RPMI7951 (cell line): ENCODE measurements at places on chromosomes 16 and 17.

- peak; percentile 79 for DNase-seq
Measured at GRCh38 chr17:69175625-69176456, 34.1 kb upstream of the ABCA6 start.

GRCh38 chr16:79806757-79807156, 206.2 kb upstream of the MAF start:
- no peak for DNase-seq

DNA sequence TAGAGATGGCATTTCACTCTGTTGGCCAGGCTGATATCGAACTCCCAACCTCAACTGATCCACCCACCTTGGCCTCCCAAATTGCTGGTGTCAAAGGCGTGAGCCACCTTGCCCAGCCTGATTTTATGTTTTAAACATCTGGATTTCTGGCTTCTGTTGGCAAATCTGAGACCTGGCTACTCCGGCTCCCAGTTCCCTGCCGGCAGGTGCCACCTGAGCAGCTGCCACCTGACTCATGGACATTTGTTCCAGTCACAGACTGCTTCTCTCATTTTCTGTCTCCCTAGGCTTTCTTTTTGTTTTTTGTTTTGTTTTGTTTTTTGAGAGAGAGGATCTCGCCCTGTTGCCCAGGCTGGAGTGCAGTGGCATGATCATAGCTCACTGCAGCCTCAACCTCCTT, 9.6 kb downstream of the PMM2 start:
- no peak for DNase-seq

- DNase-seq, result no peak
Measured at GRCh38 chr17:27616414-27616813, 14.6 kb upstream of the LGALS9 start.

DNA sequence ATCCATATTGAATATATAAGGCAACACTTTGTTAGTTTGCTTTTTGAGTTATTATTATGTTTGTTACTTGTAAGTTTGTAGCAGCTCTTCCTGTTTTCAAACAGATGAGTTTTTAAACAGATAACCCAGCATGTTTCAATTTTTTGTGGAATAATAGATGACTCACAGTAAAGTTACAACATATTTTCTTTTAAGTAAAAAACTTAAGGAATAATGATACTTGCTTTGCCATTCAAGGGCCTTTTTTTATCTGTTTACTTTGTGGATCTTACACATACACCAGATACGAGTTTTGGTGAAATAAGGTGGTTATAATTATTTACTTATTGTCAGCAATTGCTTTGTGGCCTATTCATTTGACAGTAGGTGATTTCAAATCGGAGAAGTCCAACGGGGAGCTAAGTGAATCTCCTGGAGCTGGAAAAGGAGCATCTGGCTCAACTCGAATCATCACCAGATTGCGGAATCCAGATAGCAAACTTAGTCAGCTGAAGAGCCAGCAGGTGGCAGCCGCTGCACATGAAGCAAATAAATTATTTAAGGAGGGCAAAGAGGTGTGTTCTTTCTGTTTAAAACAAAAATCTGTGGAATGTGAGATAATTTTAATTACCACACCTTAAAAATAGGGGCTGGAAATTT, 66.3 kb downstream of the BPTF start:
- peak; percentile 9 for DNase-seq

GRCh38 chr17:80287038-80287437, 26.4 kb downstream of the RNF213 start:
- no peak for DNase-seq

GRCh38 chr16:27401768-27402568, at the start of gene IL21R:
IL21R (plus strand) TSS chr16:27402174; CDS start chr16:27430072, 27,898 bp downstream.
- peak; percentile 79 for DNase-seq

DNA sequence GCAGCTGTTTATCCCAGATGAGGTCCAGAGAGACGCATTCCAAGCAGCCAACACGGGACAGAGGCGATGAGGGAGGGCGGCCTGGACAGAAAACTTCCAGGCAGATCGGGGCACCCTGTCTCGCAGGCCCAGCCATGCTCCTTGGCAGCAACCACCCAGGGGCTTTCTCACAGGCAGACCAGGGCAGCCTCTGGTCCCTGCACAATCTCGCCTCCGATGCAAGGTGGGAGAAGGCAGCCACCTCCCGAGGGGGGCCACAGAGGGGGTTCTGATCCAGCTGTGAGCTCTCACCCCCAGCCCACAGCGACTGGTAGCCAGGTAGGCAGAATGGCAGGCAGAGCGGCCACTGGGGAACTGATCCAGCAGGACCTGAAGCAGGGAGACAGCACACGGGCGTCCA, 48.7 kb downstream of the LMF1 start:
- DNase-seq, result no peak

DNA sequence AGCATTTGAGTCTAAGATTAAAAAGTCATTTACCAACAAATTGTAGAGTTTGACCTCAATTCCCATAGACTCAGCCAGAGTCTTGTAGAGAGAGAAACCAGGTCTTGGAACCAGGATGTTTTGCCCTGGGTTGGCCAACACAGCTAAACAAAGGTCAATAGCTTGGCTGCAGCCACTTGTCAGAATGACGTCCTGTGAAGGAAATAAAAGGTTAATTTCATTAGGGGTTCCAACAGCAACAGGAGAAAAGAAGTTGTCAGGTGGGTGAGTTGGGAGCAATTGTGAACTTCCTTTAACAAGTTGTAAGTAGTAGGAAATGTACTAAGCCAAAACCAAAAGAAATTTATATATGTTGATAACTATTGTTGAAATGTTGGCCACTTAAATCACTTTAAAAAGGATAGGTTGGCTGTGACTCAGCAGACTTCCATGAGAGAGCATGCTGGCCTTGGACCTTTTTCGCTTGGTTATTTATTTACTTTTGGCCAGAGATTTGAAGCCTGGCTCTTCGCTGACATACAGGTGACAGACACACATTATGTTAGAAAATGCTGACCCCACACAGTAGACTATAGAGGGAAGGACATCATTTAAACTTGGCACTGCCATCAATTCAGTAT, 4.3 kb downstream of the TAT start:
- DNase-seq, result no peak

DNA sequence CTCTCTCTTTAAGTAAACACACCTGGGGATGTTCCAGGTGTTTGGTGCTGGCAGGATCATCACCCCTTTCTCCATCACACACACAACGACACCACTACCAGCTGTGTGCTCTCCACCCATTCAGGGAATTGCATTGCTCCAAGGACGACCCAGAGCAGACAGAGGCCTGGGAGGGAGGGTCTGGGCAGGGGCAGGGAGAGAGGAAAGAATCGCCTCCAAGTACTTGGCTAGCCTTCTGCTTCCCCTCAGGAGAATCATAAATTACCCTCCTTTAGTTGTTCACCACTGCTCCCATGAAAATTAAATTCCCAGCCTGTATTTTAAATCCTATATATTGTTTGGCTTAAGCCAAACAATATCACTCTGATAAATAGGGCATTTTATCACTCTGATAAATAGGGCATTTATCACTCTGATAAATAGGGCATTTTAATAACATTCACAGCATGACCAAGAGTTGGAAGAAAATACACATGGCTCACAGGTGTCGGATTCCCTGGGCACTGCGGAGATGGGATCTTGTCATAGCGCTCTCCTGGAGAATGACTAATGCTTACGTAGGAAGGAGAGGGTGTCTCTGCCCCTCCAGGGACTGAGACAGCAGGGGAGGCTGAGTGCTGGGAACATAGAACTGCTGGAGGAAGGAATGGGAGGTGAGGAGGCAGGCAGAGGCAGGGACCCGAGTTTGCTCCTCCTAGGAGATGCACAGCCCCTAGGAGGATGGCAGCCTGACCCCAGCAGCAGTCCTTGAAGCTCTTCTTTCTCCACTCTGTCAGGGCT, 673.6 kb downstream of the HS3ST4 start:
- no peak for DNase-seq

- peak; percentile 97 for DNase-seq
Measured at GRCh38 chr16:10080051-10080772, 102.0 kb downstream of the GRIN2A start.

DNA sequence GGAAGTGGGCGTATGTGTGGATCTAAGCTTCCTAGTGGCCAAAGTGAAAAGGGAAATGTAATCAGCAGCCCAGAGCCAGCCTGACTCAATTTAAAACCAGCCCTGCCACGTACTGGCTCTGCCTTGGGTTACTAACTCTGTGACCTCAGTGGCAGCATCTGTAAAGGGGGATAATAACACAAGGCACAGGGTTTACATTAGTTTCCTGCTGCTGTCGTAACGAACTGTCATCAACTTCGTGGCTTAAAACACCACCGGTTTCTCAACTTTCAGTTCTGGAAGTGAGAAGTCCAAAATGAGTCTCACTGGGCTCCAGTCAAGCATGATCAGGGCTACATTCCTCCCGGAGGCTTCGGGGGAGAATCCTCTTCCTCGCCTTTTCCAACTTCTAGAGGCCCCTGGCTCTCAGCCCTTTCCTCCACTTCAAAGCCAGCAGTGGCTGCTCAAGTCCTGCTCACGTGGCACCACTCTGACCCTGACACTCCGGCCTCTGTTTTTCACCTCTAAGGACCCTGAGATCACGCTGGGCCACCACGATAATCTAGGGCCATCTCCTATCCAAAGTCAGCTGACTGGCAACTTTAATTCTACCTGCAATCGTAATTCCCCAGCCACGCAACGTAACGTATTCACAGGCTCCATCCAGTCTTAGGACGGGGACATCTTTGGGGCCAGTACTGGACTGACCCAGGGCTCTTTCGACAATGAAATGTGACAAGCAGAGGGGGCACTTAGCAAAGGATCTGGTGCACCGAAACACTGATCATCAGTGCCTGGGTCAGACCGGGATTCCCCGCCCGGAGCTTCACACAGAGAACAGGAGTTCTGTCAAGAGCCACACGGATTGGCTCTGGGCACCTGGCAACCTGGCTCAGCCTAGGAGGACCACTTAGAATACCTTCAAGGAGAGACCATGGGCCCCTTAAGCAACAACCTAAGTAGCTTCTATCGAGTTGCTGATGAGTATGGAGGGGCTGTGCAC, 14.5 kb downstream of the TMC6 start:
- no peak for DNase-seq

GRCh38 chr17:52138350-52138749, 20.2 kb downstream of the CA10 start:
- DNase-seq, result no peak

GRCh38 chr17:50559674-50560184, 786 bp upstream of the CACNA1G start:
- DNase-seq, result peak; percentile 53

DNA sequence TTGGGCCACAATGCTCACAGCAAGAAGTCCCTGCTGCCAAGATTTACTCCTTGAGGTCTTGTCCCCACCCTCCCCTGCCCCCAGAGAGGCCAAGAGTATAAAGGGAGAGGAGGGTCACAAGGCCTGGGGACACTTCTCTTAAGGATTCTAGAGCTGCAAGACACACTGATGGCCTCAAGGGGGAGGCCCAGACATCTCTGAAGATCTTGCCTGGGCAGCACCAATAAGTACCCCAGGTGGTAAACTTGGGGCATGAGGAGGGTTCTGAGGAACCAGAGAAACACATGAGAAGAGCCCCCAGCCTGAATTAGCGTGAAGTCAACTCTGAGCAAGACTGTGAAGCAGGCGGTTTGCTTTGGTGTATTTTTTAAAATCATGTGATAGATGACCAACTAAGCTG, 26.8 kb upstream of the MTMR4 start:
- DNase-seq, result no peak

GRCh38 chr17:76051561-76051960, 20.8 kb downstream of the SRP68 start:
- DNase-seq, result no peak

GRCh38 chr16:84467256-84467655, 37.2 kb downstream of the MEAK7 start:
- DNase-seq, result no peak

DNA sequence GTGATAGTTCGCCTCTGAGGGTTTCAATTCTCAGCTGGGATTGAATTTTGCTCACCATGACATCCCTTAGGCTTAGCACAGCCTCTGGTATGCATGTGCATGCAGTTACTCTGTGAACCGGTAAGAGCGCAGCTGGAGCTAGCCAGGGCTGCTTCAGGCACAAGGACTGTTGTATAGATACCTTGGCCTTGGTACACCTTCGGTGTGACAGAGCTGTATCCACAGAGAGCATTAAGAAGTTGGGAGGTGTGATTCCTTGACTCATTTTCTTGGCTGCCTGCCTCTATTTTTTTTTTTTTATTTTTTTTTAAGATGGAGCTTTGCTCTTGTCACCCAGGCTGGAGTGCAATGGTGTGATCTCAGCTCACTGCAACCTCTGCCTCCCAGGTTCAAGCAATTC, 2.2 kb upstream of the NUTF2 start:
- no peak for DNase-seq

DNA sequence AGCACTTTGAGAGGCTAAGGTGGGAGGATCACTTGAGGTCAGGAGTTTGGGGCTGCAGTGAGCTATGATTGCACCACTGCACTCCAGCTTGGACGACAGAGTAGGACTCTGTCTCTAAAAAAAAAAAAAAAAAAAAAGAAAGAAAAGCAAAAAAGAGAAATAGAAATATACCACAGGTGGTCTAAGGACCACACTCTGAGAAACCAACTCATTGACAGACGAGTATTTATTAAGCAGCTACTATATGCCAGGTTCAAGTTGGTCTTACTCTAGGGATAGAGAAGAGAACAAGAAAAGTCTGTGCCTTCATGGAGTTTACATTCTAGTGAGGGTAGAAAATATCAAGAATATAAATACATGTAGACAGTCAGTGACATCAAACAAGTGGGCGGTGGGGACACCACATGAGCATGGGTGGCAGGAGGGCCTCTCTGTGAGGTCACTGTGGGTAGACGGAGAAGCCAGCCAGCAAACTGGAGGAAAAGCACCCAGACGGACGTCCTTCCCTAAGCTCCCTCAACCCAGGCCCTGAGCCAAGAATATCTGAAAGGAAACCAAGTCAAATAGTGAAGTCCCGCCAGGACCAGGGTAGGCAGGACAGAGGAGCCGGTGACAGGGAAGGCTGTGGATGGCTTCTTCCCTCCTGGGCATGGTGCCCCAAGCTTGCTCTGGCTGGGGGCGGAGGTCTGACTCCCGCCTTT, 4.7 kb downstream of the CDIPT start:
- no peak for DNase-seq

DNA sequence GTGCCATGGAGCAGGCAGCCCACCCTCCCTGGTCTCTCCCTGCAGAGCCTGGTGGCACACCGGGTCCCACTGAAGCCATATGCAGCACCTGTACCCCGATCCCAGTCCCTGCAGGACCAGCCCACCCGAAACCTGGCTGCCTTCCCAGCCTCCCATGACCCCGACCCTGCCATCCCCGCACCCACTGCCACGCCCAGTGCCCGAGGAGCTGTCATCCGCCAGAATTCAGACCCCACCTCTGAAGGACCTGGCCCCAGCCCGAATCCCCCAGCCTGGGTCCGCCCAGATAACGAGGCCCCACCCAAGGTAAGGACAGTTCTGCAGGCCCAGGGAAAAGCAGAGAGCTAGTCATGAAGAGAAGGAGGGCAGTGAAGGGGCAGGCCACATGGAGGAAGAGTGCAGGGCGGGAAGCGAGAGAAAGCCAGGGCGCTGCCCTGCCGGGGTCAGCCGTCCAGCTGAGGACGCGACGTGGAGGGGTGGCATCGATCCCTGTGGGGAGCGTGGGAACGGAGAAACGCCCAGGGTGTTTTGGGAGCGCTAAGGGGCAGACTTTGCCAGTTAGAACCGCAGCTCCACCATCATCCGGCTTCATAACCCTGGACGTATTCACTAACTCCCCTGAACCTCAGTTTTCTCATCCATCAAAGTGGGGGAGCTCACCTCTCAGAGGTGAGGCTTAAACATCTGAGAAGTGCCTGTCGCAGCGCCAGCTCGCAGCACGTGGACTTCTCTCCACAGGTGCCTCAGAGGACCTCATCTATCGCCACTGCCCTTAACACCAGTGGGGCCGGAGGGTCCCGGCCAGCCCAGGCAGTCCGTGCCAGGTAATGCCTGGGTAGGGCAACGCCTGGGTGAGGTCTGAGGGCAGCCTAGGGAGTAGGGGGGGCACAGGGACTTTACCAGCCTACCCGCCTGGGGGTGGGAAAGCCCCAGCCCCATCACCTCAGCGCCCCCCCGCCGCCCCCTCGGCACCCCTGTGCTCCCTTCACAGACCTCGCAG, 7.6 kb upstream of the C17orf107 start:
- no peak for DNase-seq
